ENCODE measurements at places on chromosomes 7 and 10.
A peak's percentile ranks its signal among the peaks of the same experiment; 100 is the strongest.

DNA sequence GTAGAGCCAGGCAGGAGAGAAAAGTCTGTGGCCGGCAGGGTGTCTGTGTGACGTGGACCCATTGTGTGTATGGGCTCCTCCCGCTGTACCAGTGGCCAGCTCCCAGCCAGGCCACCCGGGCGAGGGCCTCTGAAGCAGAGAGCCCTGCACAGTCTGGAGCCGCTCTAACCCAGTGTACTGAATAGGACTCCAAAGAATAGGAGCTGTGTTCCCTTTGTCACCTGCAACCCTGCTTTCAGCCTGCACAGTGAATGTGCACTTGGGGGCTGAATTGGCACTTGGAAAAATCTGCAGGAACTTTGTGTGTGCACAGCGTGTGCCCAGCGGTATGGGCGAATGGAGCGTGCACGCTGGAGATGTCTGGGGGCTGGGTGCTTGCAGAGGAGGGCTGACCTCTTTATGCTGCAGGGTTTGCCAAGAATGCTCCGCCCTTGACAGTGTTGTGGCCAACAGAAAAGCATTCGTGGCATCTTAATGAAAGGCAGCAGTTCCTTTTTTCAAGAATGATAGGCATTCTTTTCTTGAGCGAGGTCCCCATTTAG, 216.2 kb downstream of the AUTS2 start:
- DNase-seq, result no peak

GRCh38 chr7:146290746-146291145, 174.1 kb downstream of the CNTNAP2 start:
- no peak for DNase-seq

DNA sequence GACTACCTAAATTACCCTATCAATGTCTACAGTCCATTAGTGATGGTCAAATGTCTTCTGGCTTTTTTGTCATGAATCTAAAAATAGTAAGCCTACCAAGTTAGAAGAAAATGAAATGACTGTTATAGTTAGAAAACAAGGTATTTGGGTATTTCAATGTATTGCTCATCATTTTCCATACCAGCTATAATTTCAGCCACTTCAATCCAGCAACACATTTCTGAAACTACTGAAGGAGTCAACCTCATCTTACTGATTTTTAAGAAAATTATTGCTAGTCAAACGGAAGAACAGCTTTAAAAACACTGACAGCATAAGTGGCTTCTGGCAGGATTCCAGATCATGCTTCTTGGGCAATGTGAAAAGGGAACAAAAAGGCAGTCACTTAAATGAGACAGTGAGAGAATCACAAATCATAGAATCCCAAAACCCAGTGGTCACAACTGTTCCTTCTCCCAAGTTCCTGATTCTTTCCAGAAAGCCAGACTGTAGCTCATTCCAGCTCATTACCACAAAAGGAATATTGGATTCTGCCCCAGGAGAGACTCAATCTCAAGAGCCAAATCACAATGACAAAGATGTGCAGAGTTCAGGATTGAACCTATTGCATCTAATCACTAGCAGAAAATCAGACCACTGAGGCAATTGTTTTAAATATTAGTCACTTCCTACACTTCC, 61.2 kb upstream of the LRRN3 start:
- DNase-seq, result no peak

GRCh38 chr7:123865517-123866117, 20.6 kb downstream of the HYAL4 start:
- peak; percentile 38 for DNase-seq

DNA sequence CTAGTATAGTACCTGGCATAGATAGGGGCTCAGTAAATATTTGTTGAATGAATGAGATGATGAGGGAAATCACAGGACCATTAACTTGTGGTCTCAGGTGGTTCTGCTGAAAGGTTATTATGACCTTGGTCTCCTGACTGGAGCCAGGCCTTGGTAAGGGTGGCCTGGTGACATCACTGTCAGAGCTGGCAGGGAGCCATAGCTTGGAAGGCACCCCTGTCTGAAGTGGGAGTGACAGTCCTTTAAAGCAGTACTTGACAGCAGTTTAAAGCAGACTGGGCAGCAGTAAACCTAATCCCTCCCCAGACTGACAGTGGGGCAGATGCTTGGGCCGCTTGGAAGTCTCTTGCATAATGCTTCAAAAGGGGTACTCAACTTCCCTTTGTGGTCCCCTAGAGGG, 13.4 kb downstream of the DPCD start:
- no peak for DNase-seq

DNA sequence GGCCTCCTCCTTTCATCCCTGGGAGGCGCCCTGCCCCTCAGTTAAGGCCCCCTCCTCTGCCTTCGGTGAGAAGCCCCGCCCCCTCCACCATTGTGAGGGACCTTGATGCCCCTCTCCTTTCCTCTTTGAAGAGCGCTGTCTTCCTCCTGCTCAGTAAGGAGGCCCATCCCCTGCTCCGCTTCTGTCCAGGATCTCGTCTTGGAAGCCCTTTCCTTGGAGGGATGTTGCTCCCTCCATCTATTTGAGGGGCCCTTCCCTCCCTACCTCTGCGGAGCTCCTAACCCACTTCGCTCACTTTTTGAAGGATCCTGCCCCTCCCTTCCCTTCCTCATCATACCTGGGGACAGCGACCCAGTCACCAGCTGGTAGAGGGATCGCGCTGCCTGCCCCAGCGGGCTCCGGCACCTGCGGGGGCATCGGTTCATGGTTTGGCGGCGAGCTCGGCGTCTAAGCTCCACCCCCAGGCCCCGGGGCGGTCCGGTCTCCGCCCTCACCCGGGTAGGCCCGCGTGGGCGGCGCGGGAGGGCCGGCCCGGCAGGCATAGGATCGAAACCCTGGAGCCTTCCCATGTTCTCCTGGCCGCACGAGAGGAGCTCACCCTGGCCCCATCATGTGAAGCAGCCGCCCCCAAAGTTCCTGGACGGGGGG, 4.1 kb downstream of the KCNIP2 start:
- no peak for DNase-seq

GRCh38 chr10:79336739-79337138, 10.5 kb upstream of the PPIF start:
- DNase-seq, result no peak

DNA sequence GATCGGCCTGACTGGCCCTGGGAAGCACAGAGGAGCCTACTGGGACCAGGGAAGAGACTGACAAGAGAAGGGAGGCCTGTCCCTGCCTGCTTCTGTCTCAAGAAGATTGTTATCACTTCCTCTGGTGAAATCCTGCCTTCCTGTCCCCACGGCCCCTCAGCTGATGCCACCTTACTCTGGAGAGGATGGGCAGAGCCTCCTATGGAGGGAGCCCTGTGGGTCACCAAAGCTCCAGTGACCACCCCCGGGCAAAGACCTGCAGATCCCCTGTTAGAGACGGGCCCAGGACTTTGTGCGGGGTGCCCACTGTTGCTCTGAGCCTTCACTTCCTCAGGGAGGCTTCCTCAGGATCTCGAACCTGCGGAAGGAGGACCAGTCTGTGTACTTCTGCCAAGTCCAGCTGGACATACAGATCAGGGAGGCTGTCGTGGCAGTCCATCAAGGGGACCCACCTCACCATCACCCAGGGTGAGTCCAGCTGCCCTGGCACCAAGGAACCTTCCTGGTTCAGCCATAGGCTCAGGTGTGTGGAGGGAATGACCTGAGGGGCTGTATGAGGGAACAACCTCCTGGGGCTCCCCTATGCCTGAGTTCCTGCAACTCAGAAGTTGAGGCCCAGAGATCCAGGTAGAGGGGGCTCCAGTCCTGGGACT, 1.4 kb upstream of the PILRB start:
- DNase-seq, result no peak

GRCh38 chr7:90879924-90880323, 283.8 kb downstream of the CDK14 start:
- DNase-seq, result no peak

- no peak for DNase-seq
Measured at GRCh38 chr7:124784879-124785818, 19.6 kb upstream of the GPR37 start.

DNA sequence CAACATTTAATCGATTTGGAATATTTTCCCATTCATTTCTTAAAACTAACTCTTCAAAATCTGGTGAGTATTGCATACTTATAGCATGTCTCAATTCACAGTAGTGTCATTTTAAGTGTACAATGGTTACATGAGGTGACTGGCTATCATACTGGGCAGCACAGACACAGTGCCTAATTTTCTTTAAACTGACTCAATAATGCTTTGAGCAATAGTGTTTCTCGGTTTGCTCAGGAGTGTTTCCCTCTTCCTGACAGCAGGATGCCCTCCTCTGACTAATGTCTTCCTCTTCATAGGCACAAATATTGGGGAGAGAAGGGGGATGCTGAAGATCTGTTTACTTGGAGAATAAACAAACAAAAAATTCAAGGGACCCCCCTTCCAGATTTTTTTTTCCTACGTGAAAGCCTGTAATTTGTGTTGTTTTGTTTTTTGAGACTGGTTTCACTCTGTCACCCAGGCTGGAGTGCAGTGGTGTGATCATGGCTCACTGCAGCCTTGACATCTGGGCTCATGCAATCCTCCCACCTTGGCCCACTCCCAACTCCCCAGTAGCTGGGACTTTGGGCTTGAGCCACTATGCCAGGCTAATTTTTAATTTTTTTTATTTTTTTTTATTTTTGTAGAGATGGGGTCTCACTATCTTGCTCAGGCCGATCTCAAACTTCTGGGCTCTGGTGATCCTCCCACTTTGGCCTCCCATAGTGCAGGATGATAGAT, 2.2 kb downstream of the MRC1 start:
- DNase-seq, result no peak

- DNase-seq, result no peak
Measured at GRCh38 chr10:8481718-8482504, 427.4 kb downstream of the GATA3 start.

- no peak for DNase-seq
Measured at GRCh38 chr7:154990964-154991540, 11.9 kb downstream of the PAXIP1 start.

GRCh38 chr10:74754381-74754821, 72.0 kb upstream of the KAT6B start:
- no peak for DNase-seq

GRCh38 chr10:65843203-65843602, 1082.6 kb upstream of the LRRTM3 start:
- DNase-seq, result no peak

- DNase-seq, result no peak
Measured at GRCh38 chr7:240887-241421, 48.6 kb downstream of the FAM20C start.

GRCh38 chr10:8037199-8037801, 17.2 kb upstream of the GATA3 start:
- no peak for DNase-seq

- DNase-seq, result no peak
Measured at GRCh38 chr7:15989194-15989593, 302.7 kb upstream of the MEOX2 start.

DNA sequence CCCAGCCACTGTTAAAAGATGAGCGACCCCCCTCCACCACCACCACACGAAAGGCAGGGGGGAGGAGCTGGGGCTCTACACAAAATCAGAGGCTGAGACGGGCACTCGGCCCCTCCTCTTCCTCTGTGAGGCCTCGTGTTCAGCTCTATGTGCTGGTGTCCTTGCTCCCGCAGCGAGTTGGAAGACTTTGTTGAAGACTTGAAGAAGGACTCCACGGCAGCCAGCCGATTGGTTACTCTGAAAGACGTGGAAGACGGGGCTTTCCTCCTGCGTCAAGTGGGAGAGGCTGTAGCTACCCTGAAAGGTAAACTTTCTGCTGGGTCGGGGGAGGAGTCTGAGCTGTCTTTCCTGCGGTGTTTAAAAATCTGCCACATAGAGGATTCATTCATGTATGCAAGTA, 203.7 kb downstream of the ARHGAP21 start:
- no peak for DNase-seq

DNA sequence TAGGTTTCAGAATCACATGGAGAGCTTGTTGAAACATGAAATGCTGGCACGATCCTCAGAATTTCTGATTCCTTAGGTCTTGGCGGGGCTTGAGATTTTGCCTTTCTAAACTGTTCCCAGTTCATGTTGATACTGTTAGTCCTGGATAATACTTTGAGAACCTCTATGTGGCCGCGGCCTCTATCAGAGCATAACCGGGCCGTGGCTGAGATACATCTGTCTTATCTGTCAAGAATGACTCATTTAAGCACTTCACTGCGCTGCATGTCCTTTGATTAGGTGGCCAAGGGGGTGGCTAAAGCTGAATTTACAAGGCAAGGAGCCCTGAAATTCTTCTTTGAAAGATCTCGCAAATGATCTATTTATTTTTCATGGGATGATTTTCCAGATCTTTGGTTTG, 66.9 kb downstream of the GALNT17 start:
- DNase-seq, result no peak

- no peak for DNase-seq
Measured at GRCh38 chr7:1025743-1026581, 18.4 kb upstream of the GPR146 start.

- no peak for DNase-seq
Measured at GRCh38 chr10:98006266-98006665, 24.2 kb downstream of the CRTAC1 start.

DNA sequence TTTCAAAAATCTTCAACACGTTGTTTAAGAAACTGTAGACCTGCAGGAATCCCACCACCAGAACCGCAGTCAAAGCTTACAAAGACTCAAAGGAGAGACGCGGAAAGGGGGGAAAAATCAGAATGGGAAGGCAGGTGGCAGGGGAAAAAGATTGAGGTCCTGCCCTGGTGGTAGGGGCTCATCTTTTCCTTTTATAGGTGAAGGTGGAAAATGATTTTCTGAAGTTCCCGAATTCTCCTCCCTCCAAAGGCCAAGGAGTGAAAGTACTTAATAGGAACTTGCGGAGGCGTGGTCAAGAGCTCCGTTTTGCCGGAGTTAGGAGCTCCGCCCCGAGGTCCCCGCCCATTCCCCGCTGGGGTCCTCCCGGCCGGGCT, 724 bp downstream of the BBIP1 start:
- peak; percentile 32 for DNase-seq

DNA sequence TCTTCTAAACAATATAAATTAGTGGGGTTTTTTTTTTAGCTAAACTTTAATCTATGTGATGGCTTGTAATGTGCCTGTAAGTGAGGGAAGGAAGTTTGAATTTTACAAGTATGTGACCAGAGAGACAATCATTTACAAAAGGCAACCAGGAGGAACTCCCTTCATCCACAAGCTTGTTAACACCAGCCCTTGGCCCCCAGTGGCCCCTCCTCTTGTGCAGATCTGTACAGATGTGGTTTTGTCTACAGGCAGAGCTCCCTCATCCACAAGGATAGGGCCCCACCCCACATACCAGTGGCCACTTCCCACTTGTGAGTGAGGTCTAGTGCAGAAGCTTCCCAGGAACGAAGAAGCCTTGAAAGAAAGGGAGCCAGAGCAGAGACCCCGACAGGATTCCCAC, 234.1 kb upstream of the KMT2E start:
- no peak for DNase-seq

- no peak for DNase-seq
Measured at GRCh38 chr10:117417196-117417595, 42.0 kb upstream of the PDZD8 start.

GRCh38 chr10:19848226-19848985, 32.2 kb downstream of the PLXDC2 start:
- DNase-seq, result no peak

Measured in KG1 (cell line).